Activated CD4-positive, alpha-beta T cell treated with anti-CD3 and anti-CD28 coated beads, Interleukin-2, amount 50 U/mL, for 16 hours (primary cell): ENCODE measurements at places on chromosomes 3 and 15.

DNA sequence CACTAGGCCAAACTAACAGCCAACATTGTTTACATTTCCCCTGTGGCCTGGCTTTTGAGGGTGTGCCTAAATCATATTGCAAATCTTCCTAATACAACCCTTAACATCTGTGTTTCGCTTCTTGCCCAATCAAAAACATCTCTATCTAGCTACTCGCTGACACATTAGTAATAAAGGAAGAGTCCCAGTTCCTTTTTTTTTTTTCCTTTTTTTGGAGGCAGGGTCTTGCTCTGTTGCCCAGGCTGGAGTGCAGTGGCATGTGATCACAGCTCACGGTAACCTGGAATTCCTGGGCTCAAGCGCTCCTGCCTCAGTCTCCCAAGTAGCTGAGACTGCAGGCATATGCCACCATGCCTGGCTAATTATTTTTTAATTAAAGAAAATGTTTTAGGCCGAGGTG lies 2.1 kb upstream of the SRPRB start:
- DNase-seq, result no peak

GRCh38 chr15:72599855-72600464 lies 54.5 kb upstream of the GOLGA6B start:
- peak; percentile 36 for DNase-seq

GRCh38 chr3:186642014-186642413 lies 1.8 kb downstream of the FETUB start:
- no peak for DNase-seq

GRCh38 chr3:188122571-188123169 lies 31.3 kb upstream of the LPP start:
- DNase-seq, result no peak

DNA sequence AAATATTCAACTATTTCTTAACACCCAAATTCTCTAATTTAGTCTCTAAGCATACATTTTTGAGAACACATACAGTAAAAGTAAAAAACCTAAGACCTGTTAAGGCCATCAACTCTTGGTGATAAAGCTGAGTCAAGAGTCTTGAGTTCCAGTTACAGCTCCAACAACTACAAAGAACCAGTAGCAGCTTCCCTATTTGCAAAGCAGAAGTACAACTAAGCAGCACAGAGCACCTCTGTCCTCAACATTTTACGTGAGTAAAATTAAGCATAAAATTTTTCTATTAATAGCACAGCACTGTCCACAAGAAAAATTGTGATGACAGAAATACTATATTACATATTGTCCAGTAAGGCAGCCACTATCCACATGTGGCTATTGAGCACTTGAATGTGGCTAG lies 4.4 kb downstream of the PCOLCE2 start:
- DNase-seq, result no peak

GRCh38 chr3:154250291-154250690 lies 74.0 kb downstream of the DHX36 start:
- DNase-seq, result no peak

DNA sequence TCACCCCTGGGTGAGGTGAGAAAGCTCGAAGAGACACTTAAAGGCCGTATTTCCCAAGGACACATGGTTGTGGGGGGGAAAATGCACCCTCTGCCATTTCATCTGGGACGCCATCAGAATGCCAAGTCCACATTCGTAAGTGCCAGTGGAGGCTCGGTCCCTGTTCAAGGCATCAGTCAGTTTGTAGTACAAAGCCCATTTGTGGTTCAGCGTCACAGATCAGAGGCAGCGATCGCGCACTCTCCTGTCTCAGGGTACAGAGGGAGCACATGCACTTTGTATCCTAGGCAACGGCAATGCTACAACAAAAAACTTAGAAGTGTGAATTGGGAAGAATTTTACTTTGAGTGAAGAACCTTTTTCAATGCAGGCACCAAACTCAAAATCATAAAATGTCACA lies 27.2 kb downstream of the SEMA6D start:
- DNase-seq, result no peak

DNA sequence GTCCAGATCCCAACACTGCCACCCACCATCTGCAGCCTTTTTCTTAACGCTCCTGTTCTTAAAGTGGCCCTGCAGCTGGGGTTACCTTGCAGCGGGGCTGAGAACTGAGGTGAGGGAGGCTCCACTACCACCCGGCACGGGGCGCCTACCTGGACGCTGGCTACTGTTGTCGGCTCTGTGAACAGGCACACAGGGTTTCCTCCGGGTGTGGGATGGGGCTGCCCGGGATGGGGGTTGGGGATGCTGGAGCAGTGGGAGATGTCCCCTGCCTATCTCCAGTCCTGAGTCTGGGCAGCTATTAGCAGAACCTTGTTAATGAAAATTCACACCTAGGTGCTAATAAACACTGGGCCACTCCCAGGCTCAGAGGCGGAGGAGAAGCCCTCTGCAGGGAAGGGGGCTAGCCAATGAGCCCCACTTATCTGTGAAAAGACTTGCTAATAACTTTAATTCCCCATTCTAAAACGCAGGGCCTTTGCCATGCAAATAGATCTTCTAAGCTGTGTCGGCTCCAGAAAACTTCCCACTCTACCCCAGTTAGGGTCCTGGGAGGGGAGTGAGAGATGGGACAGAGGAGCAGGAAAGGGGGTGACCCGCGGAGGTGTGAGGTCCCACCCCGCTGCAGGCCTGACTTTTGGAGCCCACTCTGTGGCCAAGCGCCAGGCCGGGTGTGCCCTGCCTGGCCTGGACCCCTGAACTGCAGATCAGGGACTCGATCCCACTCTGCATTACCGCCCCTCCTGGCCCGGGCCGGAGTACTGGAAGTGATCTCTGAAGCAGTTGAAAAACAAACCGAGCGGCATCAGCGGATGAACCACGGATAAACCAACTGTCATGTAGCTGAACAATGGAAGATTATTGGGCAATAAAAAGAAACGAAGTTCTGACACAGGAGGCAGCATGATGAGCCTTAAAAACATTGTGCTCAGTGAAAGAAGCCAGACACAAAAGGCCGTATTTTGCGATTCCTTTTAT lies 3.1 kb downstream of the MESP1 start:
- no peak for DNase-seq

DNA sequence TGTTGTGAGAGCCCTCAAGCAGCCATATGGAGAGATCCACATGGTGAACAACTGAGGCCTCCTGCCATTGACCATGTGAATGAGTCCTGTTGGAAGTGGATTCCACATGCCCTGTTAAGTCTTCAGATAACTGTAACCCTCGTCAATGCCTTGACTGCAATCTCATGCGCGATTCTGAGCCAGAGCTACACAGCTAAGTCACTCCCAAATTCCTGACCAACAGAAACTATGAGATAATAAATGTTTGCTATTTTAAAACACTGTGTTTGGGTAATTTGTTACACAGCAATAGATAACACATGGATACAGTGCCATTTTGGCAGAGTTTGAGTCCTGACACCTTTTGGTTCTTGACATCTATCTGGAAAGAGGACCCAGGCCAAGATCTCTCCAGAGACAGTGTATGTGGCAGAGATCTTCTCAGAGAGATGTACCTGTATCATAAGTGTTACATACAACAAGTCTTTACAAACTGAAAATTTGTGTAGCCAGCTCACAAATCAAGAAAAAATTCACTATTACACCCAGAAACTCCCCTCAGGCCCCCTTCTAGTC lies 34.5 kb upstream of the BNC1 start:
- DNase-seq, result no peak

DNA sequence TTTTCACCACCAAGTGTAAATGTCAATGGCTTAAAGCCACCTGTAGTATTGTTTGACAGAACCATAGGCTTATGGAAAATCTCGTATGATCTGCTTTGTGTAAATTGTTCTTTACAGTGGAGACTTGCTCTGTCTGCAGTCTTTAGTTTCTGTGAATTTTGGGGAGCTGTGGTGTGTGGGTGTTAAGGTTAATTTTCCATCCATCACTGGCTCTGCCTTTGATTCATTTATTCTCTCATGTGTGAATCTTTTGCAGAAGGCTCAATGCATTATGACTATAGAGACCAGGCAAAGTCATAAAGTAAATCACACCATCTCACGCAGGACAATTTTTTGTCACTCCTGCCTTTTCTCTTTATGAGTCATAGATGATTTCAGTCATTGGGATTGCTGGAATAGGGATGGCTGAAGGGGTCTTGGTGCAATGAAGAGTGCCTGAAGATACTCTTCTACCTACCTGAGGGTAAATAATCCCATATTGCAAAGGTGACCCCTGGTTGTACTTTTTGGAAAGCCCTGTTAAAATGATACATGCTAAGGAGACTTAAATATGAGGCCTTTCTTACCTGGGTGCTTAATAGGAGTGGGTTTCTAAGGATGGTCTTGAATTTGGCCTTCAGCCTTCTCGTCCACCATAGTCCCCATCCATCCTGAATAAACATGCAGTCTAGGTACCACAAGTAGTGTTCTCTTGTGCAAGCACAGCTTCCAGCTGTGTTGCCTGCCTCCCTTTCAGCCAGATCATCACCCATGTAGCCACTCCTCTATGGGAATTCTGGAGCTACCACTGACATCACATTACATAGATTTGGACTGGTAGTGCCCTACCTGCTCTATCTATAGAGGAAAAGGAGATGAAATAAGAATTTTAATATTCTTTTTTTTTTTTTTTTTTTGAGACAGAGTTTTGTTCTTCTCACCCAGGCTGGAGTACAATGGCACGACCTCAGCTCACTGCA lies 14.3 kb downstream of the TGFBR2 start:
- peak; percentile 89 for DNase-seq

GRCh38 chr15:43104426-43104825 lies 1.4 kb downstream of the UBR1 start:
- DNase-seq, result no peak

- no peak for DNase-seq
Observed at GRCh38 chr3:128500556-128500955, 7.6 kb upstream of the GATA2 start.

DNA sequence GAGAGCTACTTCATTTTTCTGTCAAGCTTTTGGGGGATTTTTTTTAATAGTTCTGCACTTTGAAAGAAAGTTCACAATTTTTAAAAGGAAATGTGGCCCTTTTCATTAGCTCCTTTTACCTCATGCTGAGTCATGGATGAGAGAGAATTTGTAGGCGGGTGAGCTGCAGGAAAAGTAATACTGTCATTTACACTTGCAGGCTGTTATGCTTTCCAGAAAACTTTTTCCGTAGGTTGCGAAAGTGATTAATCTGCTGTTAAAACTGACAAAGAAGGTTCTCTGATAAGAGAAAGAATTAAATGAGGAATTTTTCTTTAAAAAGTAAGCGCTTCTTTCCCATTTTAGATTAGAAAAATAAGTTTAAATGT lies 430.2 kb downstream of the LPP start:
- DNase-seq, result peak; percentile 61

DNA sequence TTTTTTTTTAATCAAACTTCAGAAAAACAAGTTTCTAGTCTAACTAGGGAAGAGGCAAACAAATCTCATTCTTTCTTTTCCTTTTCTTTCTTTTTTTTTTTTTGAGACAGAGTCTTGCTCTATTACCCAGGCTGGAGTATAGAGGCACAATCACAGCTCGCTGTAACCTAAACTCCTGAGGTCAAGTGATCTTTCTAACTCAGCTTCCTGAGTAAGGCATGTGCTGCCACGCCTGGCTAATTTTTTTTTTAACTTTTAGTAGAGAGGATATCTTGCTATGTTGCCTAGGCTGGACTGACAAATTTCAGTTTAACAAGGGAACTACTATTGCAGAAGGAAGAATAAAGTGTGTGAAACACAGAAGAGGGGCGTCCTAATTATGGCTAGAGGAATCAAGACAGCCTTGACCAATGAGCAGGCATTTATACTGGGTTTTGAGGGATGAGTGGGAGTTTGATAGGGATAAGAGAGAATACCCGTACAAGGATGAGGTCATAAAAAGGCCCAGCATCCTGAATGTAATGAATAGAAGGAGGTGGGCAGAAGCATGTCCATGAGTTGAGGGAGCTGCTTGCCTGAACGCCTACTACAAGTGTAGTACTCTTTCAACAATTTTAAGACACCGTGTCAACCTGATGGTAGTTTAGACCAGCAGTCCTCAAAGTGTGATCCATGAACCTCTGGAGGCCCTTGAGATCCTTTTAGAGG lies 6.7 kb upstream of the ZFAND6 start:
- no peak for DNase-seq

DNA sequence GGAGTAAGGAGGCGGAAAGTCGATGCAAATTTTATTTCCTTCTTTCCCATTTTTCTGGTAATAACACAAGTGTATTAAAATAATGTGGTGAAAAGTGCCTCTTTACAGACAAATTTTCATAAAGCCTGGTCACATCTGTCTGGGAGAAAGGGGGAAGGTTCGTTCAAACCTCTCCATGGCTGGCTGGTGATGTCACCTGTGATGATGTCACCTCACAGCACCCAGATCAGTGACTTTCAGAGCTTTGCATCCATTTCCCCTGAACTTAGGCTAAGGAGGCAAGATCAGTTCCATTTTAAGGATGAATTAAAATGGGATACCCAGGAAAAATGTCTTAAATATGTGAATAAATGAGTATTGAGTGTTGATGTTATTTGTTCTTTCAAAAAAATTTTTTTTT lies 34.1 kb downstream of the ATP10A start:
- DNase-seq, result no peak

DNA sequence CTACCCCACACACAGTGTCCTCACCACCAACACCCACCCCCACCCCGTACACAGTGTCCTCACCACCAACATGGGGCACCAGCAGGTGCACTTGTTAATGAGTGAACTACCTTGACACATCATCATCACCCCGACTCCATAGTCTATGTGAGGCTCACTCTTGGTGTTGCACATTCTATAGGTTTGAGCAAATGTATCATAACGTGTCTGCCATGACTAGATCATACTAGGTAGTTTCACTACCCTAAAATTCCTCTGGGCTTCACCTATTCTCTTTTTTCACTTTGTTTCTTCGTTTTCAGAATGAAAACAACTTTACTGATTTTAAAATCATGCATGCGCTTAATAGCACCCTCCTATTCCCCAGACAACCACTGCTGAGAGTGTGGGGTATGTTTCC lies 102.6 kb upstream of the SLC6A6 start:
- DNase-seq, result no peak

GRCh38 chr15:71781179-71781964 lies 29.0 kb upstream of the NR2E3 start:
- peak; percentile 79 for DNase-seq

DNA sequence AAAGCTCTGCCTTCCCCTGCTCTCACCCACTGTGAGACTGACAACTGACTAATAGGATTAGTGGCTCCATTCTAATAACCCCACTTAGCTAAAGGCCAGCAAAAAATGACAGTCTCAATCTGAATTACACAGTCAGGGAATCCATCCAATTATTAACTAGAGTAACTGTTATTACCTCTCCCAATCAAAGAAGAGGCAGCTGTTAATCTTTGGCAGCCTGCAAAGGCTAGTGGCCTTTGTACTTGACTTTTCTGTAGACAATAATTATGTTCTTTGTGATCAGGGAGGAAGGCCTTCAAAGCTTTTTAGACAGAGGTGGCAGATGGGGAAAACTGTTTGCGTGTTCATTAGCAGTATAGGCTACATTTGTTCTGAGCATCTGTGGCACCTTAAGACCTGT lies 177.7 kb downstream of the ISL2 start:
- DNase-seq, result no peak
